ENCODE measurements at places on chromosomes 5 and 9. TPM values are rescaled to one million over a fixed set of nuclear protein-coding genes. Genes with fewer than 3 reads are reported as not detected.

The KCNV2 gene
- total RNA-seq = not detected

The CEMIP2 gene
- 84.6 TPM for total RNA-seq

The PPP1R26 gene
- 7.5 TPM for total RNA-seq

The PCDHGB5 gene
- 3.8 TPM for total RNA-seq

Measured in right lobe of liver (tissue), 6 donors.